Activated CD4-positive, CD25-positive, alpha-beta regulatory T cell (primary cell): ENCODE measurements at places on chromosomes 4 and X.
A peak's percentile ranks its signal among the peaks of the same experiment; 100 is the strongest.

GRCh38 chr4:139630126-139630495 lies 35.5 kb upstream of the MGST2 start:
- no peak for DNase-seq

GRCh38 chr4:105343146-105343931 lies 130.5 kb downstream of the PPA2 start:
- no peak for DNase-seq

DNA sequence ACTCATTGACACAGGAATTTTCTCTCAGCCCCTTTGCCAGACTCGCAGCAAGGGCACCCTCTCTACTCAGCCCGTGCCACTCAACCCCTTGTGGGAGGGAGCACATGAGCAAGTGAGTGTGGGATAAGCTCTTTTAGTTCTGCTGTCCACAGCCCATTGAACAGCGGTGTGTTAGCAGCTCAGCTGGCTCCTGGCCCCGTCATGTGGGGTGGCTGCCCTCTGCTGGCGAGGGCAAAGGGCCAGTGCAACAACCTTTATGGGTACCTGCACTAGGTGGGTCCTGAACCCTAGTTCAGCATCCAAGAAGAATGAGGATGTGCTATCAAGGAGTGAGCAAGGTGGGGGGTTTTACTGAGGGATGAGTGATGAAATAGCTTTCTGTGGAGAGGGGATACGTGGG lies 85.0 kb upstream of the ZNF81 start:
- no peak for DNase-seq

GRCh38 chr4:8315435-8316250 lies 46.1 kb downstream of the HTRA3 start:
- no peak for DNase-seq

- no peak for DNase-seq
These were observed 401.0 kb downstream of the IL1RAPL1 start for GRCh38 chrX:28988246-28988645.

DNA sequence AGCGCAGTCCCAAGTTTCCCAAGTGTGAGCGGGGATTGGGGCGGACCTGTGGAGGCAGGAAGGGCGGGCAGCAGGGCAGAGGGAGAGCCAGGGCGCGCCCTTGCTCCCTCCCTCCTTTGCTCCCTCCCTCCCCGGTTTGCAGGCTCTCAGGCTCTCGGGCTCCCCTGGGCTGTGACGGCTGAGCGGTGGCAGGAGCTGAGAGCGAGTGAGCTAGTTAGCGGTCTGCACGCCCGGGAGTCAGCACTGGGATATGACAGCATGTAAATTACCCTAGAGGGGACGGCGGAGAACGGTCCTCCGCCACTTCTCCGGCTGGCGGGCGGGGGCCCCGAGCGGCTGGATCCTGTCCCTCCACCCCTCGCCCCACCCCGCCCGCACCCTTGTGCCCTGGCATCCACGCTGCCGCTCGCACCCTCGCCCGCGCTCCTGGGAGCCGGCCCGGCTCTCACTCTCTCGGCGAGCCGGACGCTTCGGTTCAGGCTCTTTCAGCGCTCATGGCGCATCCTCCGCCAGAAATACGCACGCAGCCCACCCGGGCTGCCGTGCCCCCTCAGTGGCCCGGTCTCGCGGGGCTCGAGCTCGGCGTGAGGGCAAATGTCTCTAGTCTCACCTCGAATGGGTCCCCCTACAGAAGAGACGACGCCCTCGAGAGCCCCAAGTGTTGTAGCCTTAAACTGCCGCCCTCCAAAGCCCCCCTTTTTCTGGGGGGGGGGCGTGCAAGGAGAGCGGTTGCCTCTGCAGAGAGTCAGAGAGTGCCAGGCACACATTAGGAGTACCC lies at the start of gene TSC22D3:
Gene TSC22D3, minus strand, starts transcription at position 54 of the 778 bp plus-strand sequence. CDS start 368 bp downstream, outside the sequence.
- peak; percentile 5 for DNase-seq

DNA sequence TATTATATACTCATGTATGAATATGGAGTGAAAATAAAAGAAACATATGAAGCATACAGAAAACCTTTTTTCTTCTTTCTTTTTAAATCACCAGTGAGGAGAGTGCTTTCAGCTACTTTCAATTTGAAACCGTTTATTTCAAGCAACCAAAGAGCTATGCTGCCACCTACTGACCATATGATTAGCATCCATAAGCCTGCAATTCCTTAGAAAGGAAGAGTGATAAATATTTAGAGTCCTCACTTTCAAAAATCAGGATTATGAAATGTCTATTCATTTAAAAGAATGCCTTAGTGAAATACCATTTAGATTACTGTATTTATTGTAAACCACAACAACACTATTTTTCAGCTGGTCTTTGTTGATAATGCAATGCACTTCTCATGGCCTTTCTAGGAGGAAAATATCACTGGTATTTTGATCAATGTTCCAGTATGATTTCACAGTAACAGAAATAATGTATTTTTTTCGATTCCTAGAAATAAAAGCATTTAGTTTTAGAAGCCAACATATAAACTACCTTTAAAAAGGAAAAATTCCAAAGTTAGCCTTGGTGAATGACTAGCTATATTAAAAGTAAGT lies 667.6 kb downstream of the PCDH18 start:
- DNase-seq = no peak

GRCh38 chrX:69028006-69028760 lies 137.1 kb downstream of the PJA1 start:
- DNase-seq = no peak

- DNase-seq = no peak
These were observed 2332.4 kb downstream of the ARAP2 start for GRCh38 chr4:33911959-33912358.

DNA sequence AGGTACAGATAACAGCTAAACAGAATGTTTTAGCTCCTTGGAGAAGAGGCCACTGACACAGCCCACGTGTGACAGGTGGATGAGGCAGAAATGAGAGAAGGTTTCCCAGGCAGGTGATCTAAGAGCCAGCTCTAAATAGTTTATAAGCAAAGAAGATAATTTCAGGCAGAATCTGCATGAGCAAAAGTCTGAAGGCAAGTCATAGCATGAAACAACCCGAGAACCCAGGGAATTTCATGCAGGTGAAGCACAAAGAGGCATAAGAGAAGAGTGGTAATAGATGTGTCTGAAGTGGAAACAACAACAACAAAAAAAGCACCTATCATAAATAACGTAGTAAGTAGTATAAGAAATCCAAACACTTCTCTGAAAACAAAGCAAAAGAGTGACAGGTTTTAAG lies 275.8 kb upstream of the CPEB2 start:
- DNase-seq = no peak

DNA sequence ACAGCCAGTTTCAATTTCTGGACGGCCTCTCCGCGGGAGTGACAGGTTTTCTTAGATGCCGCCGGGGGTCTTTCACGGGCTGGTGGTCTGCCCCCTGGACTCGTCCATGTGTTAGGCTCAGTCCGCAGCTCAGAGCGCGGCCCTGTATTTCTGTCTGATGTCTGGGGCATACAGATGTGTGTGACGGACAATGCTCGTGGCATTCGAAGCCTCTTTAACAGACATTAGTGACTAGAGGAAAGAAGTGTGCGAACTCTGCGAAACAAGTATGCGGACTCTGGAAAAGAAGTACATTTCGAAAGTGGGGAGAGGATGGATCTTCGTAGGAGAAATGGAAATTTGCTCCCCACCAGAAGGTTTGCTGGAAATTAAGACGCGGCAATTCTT lies 793 bp upstream of the DCUN1D4 start:
- DNase-seq = no peak

GRCh38 chr4:165124488-165124887 lies 11.8 kb upstream of the TMEM192 start:
- DNase-seq = no peak

DNA sequence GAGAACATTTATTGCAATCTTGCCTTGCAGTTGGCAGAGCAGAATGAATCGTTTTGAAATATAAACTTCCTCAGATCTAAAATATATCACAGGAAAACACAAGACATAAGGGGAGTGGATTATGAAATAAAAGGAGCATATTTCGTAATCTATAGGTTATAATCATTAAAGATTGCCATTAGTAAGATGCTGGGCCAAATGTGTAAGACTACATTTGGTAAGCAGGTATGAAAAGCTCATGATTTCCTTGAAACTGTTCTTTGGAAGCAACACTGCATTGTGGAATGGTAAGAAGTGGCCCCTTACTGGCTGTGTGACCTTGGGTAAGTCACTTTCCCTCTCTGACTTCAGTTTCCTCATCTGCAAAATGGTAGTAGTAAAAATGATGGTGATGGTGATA lies 68.3 kb downstream of the AFF2 start:
- no peak for DNase-seq

GRCh38 chrX:43581167-43581566 lies 74.9 kb upstream of the MAOA start:
- no peak for DNase-seq

DNA sequence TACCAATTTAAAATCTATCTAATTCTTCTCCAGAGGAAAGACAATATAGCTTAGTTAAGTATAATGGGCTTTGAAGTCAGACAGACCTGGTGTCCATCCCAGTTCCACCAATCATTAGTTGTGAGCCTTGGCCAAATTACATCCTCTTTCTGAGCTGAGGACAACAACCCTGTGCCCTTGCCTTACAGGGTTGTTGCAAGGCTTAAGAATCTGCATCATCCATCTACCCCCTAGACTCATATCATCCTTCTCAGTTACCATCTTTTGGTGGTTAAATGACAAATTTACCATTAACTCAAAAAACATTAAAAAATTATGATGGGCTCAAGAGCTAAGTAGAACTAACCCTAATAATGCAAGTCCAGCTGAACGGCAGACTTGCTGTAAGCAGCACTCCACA lies 51.6 kb downstream of the NAP1L5 start:
- DNase-seq = no peak

DNA sequence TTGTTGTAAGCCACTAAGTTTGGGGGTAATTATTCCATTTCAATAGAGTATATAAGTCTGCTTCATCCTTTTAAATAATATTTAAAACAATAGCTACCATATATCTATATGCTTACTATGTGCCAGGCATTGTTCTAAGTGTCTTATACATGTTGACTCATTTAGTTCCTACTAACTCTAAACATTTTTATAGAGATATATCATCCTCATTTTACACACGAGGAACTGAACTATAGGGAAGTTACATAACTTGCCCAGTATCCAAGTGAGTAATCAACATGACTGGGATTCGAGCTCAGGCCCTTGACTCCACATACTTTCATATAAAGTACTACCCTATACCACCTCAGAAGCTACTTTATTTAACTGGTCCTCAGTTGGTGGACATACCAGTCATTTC lies 175.3 kb upstream of the RAI2 start:
- DNase-seq = no peak

DNA sequence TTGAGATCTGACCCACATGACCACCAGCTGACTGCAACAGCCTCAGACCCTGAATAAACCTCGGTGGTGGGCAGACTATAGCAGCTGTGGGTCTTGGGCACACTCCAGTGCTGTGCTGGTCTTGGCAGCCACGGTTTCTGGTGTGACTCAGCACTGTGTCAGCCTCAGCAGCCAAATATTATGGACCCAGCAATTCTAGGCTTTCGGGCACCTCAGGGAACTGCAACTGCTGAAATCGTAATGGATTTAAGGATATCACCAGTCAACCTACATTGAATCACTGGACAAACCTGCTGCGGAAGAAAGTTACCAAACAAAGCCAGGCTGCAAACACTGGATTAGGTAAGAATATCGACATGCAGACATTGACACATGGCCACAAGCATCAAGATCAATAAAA lies 10.5 kb upstream of the UBE2NL start:
- no peak for DNase-seq

GRCh38 chr4:168336837-168337549 lies 18.4 kb upstream of the DDX60 start:
- no peak for DNase-seq

DNA sequence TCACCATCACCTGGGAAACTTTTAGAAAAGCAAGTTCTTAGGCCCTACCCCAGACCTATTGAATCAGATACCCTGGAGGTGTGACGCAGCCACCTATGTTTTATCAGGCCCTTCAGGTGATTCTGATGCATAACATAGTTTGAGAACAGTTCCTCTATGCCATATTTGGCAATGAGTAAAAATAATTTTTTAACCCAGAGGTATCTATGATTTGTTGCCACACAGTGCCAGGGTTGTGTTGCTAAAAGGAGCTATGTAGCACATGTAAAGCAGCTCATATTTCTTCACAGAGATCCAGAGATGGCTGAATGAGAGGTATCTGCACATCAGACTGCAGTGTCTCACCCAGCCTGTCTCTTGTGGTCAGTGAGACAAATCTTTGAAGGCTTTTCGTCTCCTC lies 85.3 kb downstream of the PTPN13 start:
- DNase-seq = no peak

GRCh38 chr4:14446311-14446710 lies 556.0 kb upstream of the CPEB2 start:
- no peak for DNase-seq
